HT-29 (cell line): ENCODE measurements at places on chromosomes 2 and 18.

- no peak for DNase-seq
These were observed 281.8 kb downstream of the CLIP4 start for GRCh38 chr2:29397039-29397438.

DNA sequence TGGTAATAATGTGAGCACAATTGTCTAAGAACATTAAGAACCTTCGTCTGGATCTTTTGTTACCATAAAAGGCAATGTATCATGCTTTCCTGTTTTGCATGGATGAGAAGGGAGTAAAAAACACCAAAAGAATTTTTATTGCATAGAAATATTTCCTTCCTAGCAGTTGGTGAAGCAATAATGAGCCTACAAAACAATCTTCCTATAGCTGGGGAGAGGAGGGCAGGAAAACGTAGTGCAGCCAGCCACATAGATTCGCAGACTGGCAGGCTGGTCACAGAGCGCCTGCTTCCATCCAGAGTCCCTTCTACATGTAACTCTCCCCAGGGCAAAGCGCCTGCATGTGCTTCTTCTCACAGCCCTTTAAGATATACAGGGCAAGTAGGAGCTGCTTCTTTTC lies 190.4 kb downstream of the BABAM2 start:
- no peak for DNase-seq

DNA sequence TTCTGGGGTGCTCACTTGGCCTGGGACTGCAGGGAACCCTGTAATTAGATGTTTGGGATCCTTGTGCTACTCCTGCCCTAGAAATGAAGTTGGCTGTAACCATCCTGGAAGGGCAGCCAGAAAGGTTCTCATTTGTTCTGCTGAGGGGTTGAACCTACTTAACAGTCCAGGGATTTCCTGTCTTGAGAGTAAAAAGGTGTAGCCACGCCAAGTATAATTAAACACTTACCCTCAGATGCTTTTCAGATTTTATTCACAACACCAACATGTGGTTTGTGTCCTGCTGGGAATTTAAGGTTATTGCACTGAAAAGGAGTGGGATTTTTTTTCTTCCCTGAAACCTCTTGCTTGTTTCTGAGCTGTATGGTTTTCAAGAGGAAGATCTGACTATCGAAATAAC lies 222.4 kb upstream of the APCDD1 start:
- DNase-seq = no peak

DNA sequence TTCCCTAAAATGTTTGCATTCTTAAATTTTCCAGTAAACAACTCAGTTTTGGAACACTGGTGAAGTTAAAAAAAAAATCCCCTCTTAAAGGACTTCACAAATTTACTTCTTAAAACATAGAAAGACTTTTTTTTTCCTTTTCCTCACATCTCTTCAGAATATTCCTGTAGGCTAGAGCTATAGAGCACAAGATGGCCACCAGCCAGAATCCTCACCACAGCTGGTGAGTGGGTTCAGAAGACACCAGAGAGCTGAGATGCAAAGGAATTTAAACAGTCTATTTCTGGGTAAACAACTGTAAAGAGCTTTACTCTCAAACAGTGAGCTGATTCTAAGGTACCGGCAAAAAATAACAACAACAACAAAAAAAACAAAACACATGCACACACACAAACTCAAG lies 252.8 kb downstream of the LRP1B start:
- no peak for DNase-seq

DNA sequence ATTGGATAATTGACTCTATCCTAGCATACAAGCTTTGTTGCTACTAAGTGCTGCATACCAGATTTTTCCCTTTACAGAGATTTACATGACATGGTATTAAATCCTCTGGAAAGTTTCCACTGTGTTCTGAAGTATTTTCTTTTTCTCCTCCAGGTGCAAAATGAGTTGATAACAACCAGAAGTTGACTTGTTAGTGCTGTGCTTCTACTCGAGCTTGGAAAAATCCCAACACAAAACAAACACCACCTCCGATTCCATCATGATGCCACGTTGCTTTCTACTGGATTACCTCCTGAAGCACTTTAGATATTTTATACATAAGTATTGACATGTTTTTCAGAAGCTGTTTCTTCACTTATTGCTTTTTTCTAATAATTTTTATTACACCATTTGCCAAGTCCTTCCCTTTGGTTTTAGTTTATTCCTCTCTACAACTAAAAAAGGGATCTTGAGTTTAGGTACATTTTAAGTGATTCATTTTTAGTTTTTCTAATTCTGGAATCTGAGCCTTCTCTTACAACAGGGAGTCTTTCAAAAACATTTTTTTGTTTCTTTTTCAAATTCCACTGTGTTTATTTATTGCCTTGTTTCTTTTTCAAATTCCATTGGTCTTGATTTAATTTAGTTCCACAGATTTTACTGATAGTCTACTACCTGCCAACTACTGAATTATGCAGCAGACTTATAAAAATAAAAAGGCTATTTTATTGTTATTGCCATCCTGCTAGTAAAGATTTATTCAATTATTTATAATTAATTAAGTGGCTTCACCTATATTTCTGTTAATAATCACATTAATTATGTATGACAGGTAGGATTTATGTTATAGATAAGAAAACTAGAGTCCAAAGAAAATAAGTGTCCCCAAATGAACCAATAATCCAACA lies 143.4 kb downstream of the PPP1R1C start:
- no peak for DNase-seq

- DNase-seq = no peak
These were observed 128.6 kb downstream of the LRATD1 start for GRCh38 chr2:14761118-14761517.

- no peak for DNase-seq
These were observed 73.1 kb downstream of the HDAC4 start for GRCh38 chr2:239327536-239328350.
